ENCODE measurements at places on chromosomes 12 and 14. TPM values are rescaled to one million over a fixed set of nuclear protein-coding genes. Genes with fewer than 3 reads are reported as not detected.

C12orf54 gene
- not detected for total RNA-seq

TAS2R10 gene
- not detected for total RNA-seq

- peaks cover 49% of the 10 kb centered on the region for H3K36me3 ChIP-seq
- H3K27ac ChIP-seq: no peak overlapping the region
- no peaks in the 10 kb centered on the region for H3K27me3 ChIP-seq
These were observed 2.3 kb upstream of the NOP2 start for GRCh38 chr12:6570264-6570887.

GSKIP gene
- 10.9 TPM for total RNA-seq

GRCh38 chr14:105391541-105391940 lies 6.8 kb upstream of the TEX22 start:
- H3K27ac ChIP-seq: no peak overlapping the region
- H3K4me3 ChIP-seq: no peak overlapping the region
- H3K4me1 ChIP-seq: no peaks in the 10 kb centered on the region
- no peaks in the 10 kb centered on the region for H3K27me3 ChIP-seq
- no peaks in the 10 kb centered on the region for H3K36me3 ChIP-seq

RNF34 gene
- 59.1 TPM for total RNA-seq

DNA sequence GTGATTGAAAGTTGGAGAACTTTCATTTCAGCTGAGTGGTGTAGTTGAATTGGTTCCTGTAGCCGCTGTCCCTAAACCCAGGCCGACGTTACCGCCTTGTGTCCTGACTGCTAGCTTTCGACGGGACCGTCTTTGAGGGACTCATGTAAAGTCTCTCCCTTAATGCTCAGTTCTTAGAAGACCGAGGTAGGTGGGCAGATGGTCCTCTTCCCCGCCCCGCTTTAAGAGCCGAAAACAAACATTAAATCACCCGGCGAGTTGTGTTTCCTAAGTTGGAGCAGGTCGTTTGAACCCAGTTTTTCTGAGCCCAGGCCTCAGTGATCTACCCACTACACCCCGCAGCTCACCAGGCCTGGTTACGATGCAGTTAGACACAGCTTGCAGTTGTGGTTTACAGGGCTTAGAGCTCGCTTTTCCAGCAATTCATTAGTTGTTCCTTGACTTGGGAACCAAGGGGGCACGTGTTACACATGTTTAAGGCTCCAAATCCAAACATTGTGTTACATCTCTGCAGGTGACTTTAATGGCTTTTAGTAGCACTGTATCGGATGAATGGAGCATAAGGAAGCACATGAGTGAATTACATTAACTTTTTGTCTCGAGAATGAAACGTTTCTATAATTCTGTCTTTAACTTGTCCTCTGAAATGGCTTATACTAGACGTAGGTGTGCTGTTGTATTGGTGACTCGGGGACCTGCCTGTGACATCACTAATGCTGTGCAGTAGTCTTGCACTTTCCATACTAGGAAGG lies 790 bp downstream of the NEDD1 start:
- H3K27ac ChIP-seq: peak overlapping the region; percentile 98
- peaks cover 39% of the 10 kb centered on the region for H3K4me1 ChIP-seq
- H3K4me3 ChIP-seq: peak overlapping the region; percentile 94

FAM186B gene
- not detected for total RNA-seq

KRT79 gene
- not detected for total RNA-seq

- H3K36me3 ChIP-seq: peaks cover 22% of the 10 kb centered on the region
- H3K4me1 ChIP-seq: peaks cover 20% of the 10 kb centered on the region
- no peak overlapping the region for H3K4me3 ChIP-seq
- no peaks in the 10 kb centered on the region for H3K27me3 ChIP-seq
- H3K27ac ChIP-seq: peak overlapping the region; percentile 23
These were observed 7.9 kb downstream of the DYNC1H1 start for GRCh38 chr14:101972126-101972866.

DNA sequence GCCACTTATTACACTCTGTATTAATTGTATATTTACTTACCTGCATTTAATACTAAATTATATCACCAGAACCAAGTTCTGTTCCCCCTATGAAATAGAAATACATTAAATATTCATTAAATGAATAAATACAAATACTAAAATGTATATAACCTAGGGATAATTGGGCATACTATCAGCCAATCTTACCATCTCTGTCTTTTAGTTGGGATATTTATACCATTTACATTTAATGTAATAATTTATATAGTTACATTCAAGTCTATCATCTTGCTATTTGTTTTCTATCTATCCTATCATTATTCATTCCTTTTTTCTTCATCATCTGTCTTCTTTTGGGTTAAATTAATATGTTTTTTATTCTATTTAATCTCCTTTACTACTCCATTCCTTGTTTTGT lies 4.1 kb upstream of the ADAMTS20 start:
- H3K4me3 ChIP-seq: no peak overlapping the region
- no peaks in the 10 kb centered on the region for H3K36me3 ChIP-seq
- no peak overlapping the region for H3K27ac ChIP-seq
- DNase-seq: no peak

- peaks cover 57% of the 10 kb centered on the region for H3K36me3 ChIP-seq
- no peak overlapping the region for H3K4me3 ChIP-seq
- DNase-seq: no peak
- H3K27ac ChIP-seq: no peak overlapping the region
- H3K4me1 ChIP-seq: peaks cover 13% of the 10 kb centered on the region
These were observed 2.1 kb downstream of the TSSK4 start for GRCh38 chr14:24207625-24208024.

DNA sequence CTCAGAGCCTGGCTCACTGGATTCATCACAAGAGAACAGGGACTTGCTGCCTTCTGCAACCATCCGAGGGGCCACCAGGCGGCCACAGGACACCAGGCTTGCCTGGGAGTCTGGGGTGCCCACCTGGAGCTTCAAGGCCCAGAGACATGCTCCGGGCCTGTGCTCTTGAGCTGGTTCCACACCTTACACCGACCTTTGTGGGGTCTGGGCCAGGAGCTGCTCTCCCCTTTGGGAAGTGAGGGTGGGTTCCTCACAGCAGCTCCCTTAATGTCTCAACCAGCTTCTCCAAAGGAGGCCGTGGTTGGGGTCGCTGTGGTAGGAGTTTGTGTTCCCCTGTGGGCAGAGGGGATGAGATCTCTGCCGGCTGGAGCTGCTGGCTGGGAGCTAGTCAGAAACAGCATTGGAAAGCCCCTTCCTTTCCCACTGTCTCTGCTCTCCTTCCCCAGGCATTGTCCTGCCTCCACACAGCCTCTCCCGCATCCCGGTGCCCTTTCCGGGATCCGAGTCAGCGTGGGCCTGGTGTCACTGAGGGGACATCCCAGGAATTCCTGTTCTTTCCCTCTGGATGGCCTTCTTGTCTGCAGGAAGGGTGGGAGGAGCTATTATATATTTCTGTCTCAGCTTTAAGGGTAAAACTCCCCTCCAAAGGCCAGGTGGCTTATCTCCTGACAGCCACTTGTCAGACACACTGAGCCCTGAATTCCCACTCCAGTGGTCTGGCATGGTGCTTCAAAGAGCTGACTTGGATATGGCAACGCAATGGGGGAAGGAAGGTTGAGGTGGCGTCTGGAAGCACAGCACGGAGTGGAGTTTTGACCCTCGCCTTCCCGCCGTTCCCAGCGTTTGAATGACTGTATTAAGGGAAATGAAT lies 5.1 kb upstream of the PAPLN start:
- no peaks in the 10 kb centered on the region for H3K36me3 ChIP-seq
- peaks cover 16% of the 10 kb centered on the region for H3K27me3 ChIP-seq
- no peak overlapping the region for H3K27ac ChIP-seq
- DNase-seq: peak; percentile 16
- no peak overlapping the region for H3K4me3 ChIP-seq

DNA sequence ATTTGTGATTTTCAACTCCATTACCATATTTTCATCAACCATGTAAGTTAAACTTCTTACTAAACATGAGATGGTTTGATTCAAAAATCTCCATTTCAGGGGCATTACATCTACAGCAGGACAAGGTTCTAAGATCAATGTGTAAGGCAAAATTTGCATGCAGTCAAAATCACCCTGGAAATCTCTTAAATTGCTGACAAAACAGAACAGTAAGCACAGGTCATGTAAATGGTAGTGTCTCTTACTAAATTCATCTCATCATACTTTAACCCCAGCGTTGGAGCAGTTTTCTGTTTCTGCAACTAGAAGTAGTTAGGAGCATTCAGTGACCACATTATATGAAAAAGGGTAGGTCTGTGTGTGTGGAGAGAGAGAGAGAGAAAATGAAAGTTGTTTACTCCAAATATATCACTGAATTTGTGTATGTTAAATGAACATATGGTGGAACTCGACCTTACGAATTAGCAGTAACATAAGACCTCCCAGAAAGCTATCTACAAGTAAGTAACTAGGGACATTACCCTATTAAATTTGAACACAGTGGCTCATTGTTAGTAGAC lies 227.5 kb downstream of the SSPN start:
- H3K27ac ChIP-seq: no peak overlapping the region
- no peak overlapping the region for H3K4me3 ChIP-seq
- no peaks in the 10 kb centered on the region for H3K27me3 ChIP-seq
- peaks cover 12% of the 10 kb centered on the region for H3K36me3 ChIP-seq
- no peaks in the 10 kb centered on the region for H3K4me1 ChIP-seq

- peak overlapping the region; percentile 69 for H3K27ac ChIP-seq
- H3K4me1 ChIP-seq: peaks cover 84% of the 10 kb centered on the region
- DNase-seq: no peak
- H3K27me3 ChIP-seq: no peaks in the 10 kb centered on the region
These were observed 2.9 kb upstream of the BIN2 start for GRCh38 chr12:51326698-51327439.

- H3K4me1 ChIP-seq: peaks cover 13% of the 10 kb centered on the region
- H3K4me3 ChIP-seq: peak overlapping the region; percentile 41
- no peaks in the 10 kb centered on the region for H3K36me3 ChIP-seq
- H3K27me3 ChIP-seq: peaks cover 34% of the 10 kb centered on the region
These were observed 916 bp upstream of the PAWR start for GRCh38 chr12:79691511-79692248.

ARMH4 gene
- total RNA-seq: 0.27 TPM

SERPINA4 gene
- total RNA-seq: not detected

GRCh38 chr12:56593909-56594621 lies 36.1 kb downstream of the BAZ2A start:
- peaks cover 28% of the 10 kb centered on the region for H3K36me3 ChIP-seq
- no peaks in the 10 kb centered on the region for H3K4me1 ChIP-seq
- no peaks in the 10 kb centered on the region for H3K27me3 ChIP-seq
- peak; percentile 70 for DNase-seq

RAD9B gene
- 0.35 TPM for total RNA-seq

DNA sequence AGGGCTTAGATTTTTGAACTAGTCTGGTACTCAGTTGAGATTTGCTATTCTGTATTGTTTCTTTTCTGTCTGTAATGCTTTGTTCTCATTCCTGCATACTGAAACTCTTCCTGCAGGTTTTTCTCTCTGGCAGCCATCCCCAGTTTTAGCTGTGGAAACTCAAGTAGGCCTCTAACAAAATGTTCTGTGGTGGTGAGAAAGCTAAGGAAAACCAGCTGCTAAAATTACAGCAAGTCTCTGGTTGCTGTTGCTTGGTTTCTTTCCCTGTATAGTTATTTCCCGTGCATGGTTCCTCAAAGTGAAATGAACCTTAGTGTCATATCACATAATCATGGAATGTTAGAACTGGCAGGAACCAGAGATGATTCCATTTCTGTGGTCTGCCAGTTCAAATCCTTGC lies 442.5 kb downstream of the NRXN3 start:
- H3K27me3 ChIP-seq: peaks cover 1% of the 10 kb centered on the region
- DNase-seq: no peak
- H3K36me3 ChIP-seq: no peaks in the 10 kb centered on the region
- H3K27ac ChIP-seq: no peak overlapping the region

DNA sequence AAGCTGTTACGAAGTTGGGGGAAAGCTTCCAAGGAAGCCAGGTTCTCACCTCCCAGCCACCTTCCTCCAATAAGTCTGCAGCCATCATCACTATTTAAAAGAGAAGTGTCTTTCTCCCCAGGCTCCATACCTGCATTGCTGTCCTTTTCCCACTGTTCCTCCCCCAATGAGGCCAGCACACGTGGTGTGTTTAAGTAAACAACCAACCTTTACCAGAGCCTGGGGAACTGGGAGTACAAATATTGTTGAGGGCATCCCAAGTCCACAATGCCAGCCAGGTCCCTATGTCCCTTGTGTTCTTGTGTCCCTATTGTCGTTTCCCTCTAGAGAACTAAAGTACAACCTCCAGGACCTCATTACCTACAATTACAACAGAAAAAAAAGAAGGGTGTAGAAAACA lies 49.2 kb upstream of the PNMA1 start:
- DNase-seq: no peak
- no peaks in the 10 kb centered on the region for H3K27me3 ChIP-seq
- no peaks in the 10 kb centered on the region for H3K36me3 ChIP-seq
- H3K4me3 ChIP-seq: no peak overlapping the region

GRCh38 chr12:108337235-108338223 lies 1.6 kb downstream of the CMKLR1 start:
- DNase-seq: no peak
- no peak overlapping the region for H3K27ac ChIP-seq
- H3K36me3 ChIP-seq: no peaks in the 10 kb centered on the region

CYP46A1 gene
- total RNA-seq: not detected

DNA sequence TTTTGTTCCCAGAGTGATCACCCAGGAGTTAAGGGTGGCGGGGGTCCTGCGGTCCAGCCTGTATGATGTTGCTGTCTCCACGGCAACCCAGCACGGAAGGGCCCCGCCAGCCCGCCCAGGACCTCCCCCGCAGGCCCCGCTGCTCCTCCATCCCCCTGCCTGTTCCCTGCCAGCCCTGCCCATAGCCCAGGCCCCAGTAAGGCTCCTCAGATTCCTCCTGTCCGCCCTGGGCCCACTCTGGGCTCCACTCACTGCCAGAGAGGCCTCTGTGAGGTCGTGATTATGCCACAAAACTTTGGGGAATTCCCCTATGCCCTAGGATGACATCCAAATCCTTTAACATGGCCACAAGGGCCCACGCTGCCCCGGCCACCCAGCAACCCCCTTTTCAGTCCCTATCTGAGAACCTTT lies 20.8 kb downstream of the HSP90AA1 start:
- no peaks in the 10 kb centered on the region for H3K36me3 ChIP-seq
- no peak overlapping the region for H3K4me3 ChIP-seq
- no peak overlapping the region for H3K27ac ChIP-seq
- DNase-seq: no peak

- no peak overlapping the region for H3K4me3 ChIP-seq
- H3K4me1 ChIP-seq: no peaks in the 10 kb centered on the region
- no peaks in the 10 kb centered on the region for H3K27me3 ChIP-seq
These were observed 26.8 kb downstream of the GNPTAB start for GRCh38 chr12:101803978-101804377.

KCNC2 gene
- not detected for total RNA-seq

Data from CD4-positive, CD25-positive, alpha-beta regulatory T cell (primary cell).